ENCODE measurements at places on chromosomes 7 and 10.

DNA sequence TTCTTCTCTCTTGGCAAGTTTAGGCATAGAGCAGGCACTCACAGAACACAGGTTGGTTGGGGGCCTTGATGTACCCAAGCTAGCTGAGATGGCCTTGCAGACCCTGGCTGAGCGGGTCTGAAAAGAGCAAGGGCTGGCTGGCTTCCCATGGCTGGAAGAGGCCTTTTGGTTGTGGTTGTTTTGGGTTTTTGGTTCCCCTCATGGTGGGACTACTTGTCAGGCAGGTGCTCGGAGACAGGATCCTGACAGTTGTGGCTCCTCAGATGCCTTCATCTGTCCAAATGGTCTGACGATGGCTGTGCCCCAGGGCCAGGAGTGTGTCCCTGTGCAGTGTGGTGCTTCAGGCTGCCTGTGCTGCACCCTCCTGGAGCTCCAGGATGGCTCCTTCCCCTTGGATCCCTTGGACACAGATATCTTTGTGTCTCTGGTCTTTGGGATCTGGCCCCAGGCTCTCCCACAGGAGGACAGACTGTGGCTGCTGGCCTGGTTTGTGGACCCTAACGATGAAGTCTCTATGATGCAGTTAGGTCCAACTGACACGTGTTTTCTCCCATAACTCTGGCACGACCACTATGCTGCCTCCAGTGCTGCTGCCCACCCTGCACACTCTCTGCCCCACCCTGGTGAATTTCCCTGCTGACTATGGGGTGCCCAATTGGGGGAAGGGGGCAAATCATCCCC lies 321.5 kb upstream of the ZNF32 start:
- DNase-seq: no peak

DNA sequence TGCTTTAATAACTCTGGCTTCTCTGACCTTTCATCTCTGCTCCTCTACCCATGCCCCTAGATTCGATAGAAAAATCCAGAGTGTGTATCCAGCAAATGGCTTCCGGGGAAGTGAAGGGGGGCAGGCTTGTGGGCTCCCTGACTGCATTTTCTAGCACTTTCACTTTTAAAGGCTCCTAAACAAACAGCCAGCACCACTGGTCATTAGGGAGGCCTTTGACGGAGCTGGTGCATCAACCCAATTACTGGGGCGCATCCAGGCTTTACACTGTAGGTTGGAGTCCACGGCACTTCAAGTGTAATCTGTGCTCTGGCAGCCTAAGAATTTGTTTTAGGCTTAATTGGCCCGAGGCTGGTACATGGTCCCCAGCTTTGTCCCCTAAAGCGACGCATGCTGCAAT lies 291.9 kb downstream of the GFRA1 start:
- no peak for DNase-seq

DNA sequence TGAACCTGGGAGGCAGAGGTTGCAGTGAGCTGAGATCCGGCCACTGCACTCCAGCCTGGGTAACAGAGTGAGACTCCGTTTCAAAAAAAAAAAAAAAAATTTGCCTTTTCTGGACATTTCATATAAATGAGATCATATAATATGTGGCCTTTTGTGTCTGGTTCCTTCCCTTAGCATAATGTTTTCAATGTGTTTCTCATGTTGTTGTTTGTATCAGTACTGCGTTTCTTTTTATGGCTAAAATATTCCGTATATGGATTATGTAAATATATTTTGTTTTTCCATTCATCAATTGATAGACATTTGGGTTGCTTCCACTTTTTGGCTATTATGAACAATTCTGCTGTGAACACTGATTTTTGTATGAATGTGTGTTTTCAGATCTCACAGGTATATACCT lies 257.6 kb downstream of the CCDC3 start:
- no peak for DNase-seq

- DNase-seq: no peak
Measured at GRCh38 chr7:15828881-15829280, 142.4 kb upstream of the MEOX2 start.

DNA sequence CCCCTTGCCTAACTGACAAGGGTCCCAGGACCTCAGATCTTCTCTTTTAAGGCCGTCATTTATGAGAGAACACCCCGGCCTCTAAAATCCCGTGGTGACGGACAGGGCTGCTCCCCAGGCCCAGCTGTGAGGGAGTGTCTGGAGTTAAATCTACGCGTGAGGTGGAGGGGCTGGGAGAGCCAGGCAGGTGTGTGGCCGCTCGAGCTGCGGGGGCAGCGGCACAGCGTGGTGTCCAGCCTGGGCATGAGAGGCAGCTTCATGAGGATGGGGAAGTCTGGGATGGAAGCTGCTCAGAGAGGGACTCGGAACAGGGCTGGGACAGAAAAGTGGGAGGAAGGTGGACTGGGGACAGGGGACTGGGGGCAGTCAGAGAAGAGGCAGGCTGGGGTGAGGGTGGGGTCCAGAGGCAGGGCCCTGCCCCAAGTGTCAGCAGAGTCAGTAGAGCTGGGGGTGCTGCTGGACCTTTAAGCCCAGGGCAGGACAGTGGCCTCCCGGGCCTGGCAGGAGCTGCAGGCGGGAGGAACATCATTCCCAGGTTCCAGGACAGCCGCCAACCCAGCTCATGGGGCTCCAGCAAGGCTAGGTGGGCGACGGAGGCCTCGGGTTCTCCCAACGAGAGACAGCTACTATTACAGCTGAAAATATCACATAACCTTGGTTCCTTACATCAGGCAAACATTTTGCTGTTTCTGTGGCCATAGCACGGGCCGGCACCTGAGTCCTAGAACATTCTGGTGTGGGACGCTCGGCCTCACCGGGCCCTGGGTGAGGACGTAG lies 55.2 kb downstream of the JAKMIP3 start:
- no peak for DNase-seq
